ENCODE measurements at places on chromosomes 12 and 14.

DNA sequence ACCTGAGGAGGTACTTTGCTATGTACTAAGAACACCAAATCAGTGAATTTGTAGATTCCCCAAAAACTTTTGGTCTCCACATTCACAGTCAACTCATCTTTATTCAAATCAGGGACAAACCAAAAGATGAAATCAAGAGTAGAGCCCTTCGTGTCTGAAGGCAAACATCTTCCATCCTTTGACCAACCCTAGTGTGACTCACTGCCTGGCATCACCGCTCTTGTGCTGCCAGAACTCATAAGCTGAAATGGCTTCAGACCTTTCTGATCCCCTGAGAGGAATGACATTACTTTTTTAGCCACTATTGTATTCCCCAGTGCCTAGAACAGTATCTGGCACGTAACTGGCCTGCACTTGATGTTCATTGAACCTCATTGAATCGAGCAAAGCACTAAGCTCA is 50.1 kb downstream of the GOLGA5 start:
- no peak for DNase-seq

- DNase-seq = no peak
Observed at GRCh38 chr12:8143261-8143660, 13.6 kb upstream of the ZNF705A start.

- no peak for DNase-seq
Observed at GRCh38 chr12:27549801-27550652, 26.0 kb downstream of the PPFIBP1 start.

- DNase-seq = no peak
Observed at GRCh38 chr14:21098076-21098891, at the start of gene ZNF219. Gene ZNF219, minus strand, starts transcription at chr14:21098655. Its CDS starts 5,064 bp downstream, at chr14:21093591.

DNA sequence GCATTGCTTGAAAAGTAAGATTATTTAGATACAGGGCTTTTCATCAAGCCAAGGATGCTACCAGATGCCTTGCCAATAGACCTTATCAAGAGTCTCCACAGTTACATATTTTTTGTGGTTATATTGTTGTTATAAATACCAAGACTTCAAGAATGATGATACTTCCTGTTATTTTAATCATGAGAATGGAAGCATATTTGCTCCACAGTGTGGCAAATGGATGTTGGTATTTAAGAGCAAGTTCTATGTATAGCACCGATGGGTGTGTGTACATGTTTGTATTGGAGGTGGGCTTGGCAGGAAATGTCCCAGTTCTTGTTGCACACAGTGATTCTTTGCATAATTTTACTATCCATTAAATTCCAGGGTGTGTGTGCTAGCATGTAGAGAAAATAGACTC is 4.4 kb upstream of the NID2 start:
- no peak for DNase-seq

DNA sequence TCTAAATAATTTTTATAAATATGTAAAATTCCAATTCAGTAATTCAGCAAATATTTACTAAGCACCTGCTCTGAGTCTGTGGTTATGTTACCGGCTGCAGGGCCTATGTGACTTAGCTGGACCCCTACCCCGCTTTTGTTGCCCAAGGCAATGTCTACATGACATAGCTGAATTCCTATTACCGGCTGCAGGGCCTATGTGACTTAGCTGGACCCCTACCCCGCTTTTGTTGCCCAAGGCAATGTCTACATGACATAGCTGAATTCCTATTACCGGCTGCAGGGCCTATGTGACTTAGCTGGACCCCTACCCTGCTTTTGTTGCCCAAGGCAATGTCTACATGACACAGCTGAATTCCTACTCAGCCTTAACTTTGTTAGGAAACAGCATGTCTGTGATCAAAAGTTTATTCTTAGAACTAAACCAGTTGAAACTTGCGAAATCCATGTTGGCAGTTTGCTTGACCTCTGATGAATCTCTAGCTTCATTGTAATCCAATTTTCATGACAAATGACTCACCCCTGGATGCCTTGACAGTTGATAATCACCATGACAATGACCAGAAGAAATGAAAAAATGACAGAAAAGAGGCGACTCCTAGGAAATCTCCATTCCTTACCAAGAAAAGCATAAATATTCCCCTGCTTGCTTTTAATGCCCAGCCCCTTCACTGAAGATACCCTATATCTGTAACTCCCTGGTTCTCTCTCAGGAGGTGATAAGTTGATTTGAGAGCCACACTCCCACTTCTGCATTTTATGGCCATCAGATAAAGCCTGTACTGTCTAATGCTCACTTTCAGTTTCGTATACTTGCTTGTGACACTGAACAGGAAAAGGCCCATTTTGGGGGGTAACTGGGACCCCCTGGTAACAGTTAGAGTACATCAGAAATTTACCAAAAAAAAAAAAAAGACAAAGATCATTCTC is 148.4 kb upstream of the SYT10 start:
- DNase-seq = no peak

DNA sequence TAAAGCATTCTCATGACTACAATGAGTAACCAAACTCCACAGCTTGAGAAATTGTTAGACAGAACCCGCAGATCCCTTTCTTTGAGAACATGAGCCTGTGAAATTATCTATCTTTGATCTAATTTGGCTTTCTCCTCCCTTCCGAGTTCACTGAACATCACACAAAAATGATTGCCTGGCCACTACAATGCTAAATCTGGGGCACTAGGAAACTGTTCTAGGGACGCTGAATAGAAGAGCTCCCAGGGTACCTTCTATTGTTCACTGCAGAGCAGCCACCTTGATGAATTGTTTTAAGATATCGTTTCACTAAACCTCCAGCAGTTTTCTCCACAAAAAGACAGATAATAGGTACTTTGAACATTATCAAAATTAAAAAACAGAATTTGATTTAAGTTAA is 47.5 kb downstream of the SINHCAF start:
- no peak for DNase-seq

- no peak for DNase-seq
Observed at GRCh38 chr14:51451561-51451960, 200.1 kb upstream of the FRMD6 start.
